ENCODE measurements at places on chromosomes 12 and 14.

DNA sequence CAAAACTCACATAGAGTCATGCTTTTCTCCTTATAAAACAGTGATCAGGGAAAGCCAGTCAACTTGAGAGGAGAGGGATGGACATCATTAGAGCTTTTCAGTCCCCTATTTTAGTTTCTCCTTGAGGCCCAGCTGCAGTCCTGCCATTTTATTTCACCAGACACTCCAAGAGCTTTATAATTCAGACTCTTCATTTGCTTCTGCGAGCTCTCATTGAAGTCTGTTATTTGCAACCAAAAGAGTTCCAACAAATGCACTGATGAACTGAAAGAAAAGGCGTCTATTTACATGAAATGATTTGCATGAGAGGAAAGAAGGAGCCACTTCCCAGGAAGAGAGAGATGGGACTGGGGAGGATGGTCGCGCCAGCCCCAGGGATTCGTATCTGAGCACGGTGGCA, 86.8 kb downstream of the NDUFA12 start:
- no peak for DNase-seq

DNA sequence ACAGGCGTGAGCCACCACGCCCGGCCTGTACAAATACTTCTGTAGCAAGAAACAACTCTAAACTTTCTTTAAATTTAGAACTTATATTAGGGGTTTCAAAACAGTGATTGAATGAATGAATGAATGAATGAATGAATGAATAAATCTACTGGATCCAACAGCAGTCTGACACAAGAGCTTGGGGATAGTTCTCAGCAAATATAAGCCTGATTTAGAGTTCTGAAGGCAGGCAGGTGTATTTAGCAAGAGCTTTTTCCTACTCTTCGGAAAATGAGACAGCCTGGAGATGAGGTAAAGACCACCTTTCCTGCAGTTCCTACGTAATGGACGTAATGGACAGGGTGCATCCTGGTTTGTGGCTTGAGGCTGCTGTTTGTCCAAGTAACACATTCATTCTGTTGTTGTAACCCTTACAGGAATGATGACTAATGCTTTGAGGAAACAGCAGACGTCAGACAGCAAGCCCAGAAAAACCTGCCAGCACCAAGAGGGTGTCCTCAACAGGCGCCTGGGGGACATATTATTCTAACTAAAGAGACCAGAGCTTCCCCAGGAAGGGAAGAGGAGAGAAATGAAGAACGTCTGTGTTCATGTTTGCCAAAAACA, 277.4 kb upstream of the SOX5 start:
- DNase-seq = no peak

DNA sequence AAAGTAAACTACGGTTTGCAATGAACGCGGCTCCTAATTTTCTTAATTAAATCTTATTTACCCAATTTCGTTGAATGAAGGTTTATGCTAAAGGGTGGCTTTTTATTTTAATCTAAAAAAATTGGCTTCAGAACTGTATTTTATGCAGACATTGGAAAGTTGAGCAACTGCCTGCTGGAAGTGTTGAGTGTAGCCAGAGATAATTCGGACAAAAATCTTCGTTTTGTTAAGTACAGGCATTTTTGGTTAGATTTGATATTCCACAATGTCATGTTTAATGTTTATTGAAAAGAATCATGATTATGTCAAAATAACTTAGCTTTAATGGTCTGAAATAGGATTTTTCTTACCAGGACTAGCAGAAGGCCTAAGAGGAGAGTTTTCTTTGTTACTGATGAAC, 875 bp downstream of the IRAK3 start:
- DNase-seq = no peak

DNA sequence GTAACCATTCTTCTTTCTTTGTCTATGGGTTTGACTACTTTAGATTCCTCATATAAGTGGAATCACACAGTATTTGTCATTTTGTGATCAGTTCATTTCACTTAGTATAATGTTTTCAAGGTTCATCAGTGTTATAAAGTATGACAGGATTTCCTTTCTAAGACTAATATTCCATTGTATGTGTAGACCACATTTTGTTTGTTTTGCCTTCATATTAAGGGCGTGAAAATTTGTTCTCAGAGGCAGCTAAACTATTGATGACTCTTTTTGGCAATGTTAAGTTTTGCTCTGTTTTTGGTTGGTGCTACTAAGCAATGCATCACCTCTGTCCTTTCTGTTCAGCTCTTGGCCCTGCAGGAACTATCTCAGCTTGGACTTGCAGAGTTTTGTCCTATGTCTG, 1.7 kb upstream of the KLRG1 start:
- no peak for DNase-seq

- no peak for DNase-seq
These were observed 37.3 kb upstream of the TBPL2 start for GRCh38 chr14:55477680-55478079.

DNA sequence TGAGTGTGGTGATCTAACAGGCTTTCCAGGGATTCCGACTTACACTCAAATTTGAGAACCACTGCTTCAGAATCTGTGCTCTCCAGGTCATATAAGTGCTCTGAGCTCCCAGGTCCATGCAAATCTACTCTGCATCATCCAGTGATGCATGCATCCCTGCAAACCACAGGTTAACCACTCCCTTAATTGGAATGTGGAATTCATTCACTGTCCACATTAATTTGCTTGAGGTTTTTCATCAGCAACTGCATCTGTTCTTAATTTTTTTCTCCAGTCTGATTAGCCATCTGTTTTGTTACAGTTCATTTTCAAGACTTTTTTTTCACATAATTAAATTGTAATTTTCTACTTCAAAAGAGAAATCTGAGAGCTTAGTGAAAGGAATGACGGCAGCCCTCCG, 43.4 kb upstream of the RIN3 start:
- no peak for DNase-seq

DNA sequence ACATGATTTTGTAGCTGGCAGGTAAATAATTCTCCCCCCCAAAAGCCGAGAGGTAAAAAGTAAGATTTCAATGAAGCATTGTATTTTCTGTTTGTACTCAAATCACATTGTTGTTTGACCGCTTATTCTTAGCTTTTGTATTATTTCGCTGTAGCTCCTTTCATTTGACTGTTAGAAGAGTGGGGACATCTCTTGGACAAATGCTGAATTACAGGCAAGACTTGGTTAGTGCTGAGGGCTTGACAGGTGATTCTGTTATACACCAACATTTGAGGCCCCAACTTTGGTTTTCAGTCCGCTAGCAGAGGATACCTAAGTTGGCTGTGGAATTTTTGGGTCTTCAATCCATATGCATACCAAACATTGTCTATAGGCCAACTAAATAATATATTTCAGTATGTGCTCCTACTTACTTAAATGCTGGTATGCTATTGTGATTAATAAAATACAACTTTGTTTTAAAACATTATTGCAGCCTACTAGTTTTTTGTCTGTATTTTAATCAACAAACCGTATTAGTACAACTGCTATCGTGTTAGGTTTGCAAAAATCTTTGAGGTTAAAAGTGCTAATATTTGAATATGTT, 102.2 kb downstream of the ERC1 start:
- no peak for DNase-seq

DNA sequence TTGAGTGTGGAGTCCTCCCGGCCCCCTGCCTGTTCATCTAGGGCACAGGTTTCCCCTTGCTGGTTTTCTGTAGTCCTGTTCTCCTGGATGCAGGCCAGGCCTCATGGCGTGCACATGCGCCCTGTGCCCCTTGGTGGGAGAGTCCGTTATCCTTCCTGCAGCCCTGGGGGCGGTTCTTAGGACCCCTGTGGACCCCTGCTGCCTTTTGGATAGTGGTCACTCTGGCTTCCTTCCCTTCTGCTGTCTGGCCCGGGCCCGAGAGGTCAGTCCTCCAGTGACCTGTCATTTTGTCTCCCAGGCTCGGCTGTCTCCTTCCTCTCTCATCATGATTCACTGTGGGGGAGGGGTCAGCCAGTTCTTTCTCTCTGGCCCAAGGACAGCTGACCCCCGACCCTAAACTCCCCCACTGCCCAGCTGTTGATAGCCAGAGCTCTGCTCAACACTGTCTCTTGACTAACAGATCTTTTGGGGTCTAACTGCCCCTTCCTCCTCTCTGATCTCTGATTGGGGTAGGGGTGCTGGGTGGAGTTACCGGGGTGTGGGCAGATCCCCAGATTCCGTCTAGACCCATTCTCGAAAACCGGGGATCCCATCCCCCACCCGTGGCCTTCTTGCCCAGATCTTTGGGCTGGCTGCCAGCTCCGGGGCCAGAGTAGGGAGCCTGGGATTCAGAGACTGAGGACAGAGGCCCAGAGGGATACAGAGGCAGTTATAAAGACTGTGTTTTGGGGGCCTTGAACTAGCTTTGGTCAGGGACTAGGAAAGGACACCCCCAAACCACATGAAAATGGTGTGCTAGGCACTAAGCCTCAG, 7.0 kb downstream of the CCND2 start:
- DNase-seq = no peak

DNA sequence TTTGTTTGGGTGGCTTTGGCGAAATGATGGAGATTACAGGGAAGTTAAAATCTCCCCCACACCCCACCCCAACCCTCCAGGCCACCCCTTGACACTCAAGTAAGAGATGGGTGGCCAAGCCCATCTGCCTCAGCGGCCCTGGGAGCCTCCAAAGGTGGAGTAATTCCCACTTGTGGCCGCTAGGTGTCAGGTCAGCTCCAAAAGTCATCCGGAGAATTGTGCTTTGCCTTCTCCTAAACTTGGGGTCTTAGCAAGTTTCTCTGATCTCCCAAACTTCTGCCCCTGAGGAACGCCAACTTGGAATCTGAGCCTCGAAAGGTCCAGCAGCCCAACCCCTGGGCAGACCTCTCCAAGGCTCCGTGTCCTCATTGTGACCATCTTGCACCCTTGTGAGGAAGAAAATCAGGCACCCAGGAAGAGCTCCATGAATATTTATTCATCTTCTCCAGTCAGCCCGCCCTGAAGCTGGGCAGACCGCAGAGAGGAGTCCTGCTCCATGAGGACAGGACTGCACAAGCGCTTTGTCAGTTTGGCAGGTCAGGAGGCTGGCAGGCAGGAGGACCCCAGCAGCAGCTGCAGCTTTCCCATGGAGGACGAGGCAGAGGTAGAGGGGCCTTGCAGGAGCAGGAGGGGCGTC, 46.7 kb downstream of the LRRC74A start:
- DNase-seq = peak; percentile 57

- DNase-seq = no peak
These were observed 200.9 kb downstream of the RAD51B start for GRCh38 chr14:68020493-68020892.

- peak; percentile 26 for DNase-seq
These were observed at the start of gene SOCS2 for GRCh38 chr12:93571925-93572711. Gene SOCS2 (plus strand): TSS chr12:93572675. CDS start chr12:93572898, 223 bp downstream.

DNA sequence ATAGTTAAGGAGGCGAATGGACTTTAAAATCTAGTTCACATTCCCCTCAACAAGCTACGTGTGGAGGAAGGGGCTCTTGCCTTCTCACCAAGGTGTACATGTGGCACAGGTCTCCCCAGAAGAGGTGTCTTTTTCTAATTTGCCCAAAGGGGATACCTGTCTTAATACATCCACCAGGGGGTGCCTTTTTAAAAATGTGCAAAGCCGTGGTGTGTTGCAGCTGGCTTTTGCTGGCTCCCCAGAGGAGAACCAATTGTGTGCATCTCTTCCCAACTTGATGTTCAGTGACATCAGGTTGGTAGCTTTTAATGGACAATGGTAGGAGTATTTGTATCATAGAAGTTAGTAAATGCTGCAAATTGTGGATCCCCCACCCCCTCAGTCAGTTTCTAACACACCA, 33.8 kb downstream of the CREBL2 start:
- no peak for DNase-seq

DNA sequence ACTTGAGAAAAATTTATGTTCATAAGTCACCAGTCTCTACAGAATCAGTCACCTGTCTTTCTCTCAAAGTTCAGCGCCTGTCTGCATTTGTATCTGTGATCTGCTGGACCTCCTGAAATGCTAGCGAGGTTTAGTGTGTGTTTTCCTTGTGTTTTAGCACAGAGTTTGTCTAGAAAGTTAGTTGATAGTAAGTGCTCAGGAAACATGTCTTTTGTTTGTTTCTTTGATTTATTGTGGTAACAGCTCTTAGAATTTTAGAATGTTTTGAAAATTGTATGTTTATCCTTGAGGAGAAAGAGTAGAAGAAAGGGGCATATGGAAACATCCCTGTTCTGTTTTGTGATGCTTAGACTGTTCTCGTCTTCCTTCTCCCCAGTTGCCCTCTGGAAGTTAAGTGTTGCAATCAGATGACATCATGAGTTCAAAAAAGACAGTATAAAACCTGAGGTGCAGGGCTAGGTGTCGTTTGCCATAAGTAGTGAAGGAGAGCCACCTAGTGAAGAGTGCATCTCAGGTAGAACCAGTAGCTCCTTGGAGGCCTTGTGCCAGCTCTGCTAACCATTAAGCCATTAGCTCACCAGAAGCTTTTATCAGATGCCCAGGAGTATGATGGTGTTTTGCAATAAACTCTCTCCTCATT, 44.8 kb downstream of the FBXW8 start:
- DNase-seq = no peak

GRCh38 chr12:24645254-24645653, 303.6 kb downstream of the BCAT1 start:
- no peak for DNase-seq

DNA sequence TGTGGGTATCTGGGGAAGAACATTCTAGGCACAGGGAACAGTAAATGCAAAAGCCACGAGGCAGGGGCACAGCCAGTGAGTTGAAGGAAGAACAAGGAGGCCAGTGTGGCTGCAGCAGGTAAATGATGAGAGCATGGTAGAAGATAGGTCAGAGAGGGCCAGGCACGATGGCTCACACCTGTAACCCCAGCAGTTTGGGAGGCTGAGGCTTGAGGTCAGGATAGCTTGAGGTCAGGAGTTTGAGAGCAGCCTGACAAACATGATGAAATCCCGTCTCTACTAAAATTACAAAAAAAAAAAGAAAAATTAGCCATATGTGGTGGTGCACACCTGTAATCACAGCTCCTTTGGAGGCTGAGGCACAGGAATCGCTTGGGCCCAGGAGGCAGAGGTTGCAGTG, 86.7 kb upstream of the ESRRB start:
- no peak for DNase-seq

DNA sequence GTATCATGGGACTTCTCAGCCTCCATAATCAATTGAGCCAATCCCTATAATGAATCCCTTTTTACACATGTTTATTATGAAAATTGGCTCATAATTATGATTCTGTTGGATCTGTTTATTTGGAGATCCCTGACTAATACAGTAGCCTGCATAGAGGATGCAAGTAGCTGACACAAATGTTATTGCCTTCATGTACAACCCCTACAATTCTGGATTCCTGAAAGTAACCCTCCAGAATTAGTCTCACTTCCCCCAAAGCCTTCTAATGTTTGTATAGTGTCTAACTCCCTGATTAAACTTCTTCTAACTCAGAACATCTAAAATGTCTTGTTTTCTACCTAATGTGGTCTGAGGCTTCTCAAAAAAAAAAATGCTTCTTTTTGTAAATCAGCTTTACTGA, 6.6 kb upstream of the SMIM10L1 start:
- DNase-seq = no peak

DNA sequence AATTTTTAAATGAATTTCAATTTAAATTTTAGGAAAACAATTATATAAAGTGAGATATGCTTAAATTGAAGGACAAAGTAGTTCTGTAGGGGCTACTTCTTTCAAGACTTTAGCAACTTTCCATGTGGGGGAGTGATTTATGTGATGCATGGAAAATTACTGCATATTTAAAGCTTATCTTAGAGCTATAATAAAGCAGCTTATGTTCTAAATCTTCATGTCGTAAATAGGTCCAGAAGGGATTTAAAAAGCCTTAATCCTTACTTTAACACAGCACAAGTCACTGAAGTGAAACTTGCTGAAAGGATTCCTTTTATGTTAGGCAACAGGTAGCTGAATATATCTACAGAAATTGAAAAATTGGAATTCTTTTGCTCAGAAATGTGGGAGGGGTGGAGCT, 340.4 kb downstream of the NAV3 start:
- DNase-seq = no peak

GRCh38 chr14:55302367-55303124, 31.3 kb downstream of the FBXO34 start:
- DNase-seq = no peak

- DNase-seq = no peak
These were observed 110.3 kb upstream of the NCOR2 start for GRCh38 chr12:124677552-124678356.

Data from stimulated activated CD4-positive, alpha-beta T cell treated with anti-CD3 and anti-CD28 coated beads, Interleukin-12 subunit alpha, Interleukin-12 subunit beta, amount 100 ng/mL, for 4 hours (primary cell).